ENCODE measurements at places on chromosomes 16 and 17.

GRCh38 chr17:65228287-65228686, 91.1 kb downstream of the RGS9 start:
- DNase-seq: no peak

GRCh38 chr17:29007456-29007855, 1.6 kb upstream of the SEZ6 start:
- DNase-seq: no peak

DNA sequence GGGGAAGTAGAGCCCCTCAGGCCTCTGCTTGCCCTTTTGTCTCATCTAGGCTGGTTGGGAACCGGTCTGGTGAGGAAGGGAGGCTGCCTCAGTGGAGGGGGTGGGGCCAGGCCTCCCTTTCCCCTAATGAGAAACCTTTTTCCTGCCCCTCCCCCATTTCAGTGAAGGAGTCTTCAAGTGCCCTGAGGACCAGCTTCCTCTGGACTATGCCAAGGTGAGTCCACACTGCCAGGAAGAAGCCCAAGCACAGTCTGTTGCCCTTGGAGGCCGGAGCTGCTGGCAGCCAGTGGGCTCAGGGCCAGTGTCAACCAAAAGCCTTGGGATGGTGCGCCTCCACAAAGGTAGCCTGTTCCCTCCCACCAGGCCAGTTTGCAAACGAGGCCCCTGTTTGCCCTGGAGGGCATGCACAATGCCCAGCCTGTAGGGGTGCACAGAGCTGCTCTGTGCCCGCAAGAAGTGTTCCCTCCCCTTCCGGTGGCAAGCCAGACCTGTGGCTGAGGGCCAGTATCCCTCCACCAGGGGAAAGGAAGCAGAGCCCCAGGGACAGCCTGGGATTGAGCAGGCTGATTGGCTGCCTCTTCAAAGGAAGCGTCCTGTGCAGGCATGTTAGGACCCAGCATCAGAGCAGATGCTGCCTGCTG, 3.4 kb downstream of the TRAF4 start:
- DNase-seq: no peak

DNA sequence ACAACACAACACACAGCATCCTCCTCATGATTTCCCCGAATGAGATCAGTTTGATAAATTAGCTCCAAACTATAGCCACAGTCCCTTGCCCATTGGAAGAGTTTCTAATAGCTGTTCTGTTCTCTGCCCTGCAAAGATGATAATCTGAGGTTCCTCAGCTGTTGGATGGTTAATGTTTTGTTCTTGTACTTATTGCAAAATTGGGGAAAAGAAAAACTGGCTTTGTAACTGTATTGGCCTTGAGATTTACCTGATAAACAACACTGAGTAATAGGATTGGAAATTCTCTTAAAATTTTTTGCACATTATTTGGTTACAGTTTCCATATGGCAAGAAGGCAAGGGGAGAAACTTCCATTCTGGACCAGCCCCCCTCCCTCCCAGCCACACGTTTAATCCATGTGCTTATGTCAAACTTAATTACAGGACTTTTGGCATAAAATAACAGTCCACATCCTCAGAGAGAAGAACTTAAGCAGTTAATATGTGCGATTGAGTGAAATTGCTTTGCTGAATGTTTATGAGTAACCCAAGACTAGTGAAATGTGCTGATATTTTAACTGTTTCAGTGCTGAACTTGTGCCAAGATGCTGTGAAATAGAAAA, 119.1 kb upstream of the ZFHX3 start:
- no peak for DNase-seq

- DNase-seq: no peak
Measured at GRCh38 chr16:84893849-84894599, 74.2 kb downstream of the CRISPLD2 start.

DNA sequence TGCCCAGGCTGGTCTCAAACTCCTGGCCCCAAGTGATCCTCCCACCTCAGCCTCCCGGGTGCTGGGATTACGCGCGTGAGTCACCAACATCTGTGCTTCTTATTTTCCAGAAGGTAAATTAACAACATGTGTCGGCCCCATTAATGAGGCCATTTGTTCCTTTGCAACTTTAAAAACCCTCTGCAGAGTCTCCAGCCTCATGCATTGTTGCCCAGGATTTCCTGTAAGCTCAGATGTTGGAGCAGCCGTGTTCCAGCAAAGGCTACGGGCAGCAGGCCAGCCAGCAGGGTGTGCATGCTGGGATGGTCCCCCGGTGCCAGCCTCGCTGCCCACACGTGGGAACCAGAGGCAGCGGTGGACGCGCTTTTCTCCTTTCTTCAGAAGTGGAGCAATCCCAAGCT, 19.1 kb upstream of the HEXD start:
- DNase-seq: no peak

- no peak for DNase-seq
Measured at GRCh38 chr16:65644821-65645220, 523.0 kb upstream of the CDH11 start.

GRCh38 chr17:60269417-60269816, 119.6 kb downstream of the CA4 start:
- no peak for DNase-seq

DNA sequence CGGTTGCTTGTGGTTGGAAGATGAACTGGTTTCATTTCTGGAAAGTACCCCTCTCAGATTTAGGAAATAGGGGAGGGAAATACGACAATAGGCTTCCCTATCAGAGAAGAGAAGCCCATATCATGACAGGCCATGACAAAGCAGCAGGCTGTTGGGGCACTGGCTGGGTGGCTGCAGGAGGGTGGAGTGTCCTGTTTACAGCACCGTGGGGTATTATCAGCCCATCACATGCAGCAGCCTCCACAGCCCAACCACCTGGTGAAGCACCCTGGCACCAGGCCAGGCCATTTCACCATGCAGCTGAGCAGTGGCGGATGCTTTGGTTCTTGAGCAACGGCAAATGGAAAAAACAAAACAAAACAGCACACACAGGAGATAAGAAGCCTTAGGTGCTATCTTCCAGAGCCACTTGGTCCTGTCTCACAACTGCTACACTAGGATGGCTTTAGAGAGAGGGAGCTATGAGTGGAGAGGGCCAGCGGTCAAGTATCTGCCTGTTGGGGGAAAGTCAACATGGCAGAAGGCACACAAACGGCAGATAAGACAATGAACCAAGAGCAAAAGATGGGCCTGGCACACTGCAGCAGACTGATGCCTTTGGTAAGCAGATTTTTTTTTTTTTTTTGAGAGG, 24.2 kb downstream of the FAM117A start:
- DNase-seq: peak; percentile 100

DNA sequence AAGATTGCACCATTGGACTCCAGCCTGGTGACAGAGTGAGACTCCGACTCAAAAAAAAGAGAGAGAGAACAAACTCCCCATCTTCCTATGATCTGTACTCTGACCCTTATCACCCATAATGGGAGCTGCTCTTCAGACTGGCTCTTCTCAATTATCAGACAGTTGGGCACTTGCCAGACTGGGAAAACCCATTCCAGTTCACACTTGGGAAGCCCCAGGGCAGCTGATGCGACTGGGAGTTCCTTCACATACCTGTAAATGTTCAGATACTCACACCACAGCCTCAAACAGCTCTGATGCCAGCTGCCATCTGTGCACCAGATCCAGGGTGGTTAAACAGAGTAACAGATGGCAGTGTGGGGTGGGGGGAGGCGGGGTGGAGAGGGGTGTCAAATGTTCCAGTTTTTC, 23.8 kb upstream of the TMEM101 start:
- no peak for DNase-seq

DNA sequence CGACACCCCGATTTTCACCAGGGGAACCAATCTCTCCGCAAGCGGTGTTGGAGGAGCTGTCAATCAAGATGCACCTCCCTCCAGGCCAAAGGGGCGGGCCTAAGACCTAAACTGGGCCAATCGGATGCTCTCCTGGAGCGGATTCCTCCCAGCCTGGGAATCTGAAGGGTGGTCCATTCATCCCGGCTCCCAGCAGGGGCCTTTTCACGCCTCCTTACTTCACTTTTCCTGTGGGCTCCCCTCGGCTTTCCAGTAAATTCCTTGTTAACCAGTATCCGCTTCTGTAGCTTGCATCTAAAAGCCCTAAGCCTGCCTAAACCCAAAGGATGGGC, 17.1 kb downstream of the C16orf74 start:
- DNase-seq: no peak

GRCh38 chr16:50751528-50751927, 9.6 kb downstream of the CYLD start:
- DNase-seq: peak; percentile 46

GRCh38 chr16:27762441-27762840, 212.5 kb downstream of the KATNIP start:
- DNase-seq: no peak

DNA sequence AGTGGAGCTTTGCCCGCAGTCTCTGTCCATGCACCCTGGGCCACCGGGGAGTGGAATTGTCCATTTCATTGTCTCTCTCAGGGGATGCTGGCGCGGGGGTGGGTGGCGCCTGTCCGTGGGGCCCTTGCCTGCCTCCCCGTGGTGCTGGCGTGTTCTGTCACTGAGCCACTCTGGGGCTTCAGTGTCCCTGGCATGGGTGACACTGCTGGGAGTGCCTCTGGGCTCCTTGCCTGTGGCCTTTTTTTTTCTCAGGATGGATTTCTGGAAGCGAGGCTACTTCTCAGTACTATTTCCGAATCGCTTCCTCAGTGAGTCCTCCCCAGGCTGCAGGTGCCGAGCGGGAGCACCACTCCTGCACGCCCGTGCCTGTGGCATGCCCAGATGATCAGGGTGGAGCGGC, 55.0 kb downstream of the PDPK1 start:
- no peak for DNase-seq

DNA sequence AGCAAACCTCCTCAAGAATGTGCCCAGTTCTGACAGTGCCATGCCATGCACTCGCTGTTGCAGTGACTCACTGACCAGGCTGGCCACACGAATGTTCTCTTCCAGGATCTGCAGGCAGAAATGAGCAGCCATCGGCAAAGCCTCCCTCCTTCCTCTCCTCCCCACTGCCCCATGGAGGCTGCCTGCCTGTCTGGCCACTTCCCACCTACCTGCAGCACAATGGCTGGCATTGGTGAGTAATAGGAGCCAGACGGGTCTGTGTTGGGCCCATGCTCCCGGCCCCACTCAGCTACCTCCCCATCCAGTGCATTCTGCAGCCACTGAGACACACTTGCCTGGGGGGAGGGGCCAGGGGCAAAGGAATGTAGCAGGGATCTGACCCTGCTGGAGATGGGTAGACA, 2.8 kb upstream of the MATCAP1 start:
- DNase-seq: no peak

DNA sequence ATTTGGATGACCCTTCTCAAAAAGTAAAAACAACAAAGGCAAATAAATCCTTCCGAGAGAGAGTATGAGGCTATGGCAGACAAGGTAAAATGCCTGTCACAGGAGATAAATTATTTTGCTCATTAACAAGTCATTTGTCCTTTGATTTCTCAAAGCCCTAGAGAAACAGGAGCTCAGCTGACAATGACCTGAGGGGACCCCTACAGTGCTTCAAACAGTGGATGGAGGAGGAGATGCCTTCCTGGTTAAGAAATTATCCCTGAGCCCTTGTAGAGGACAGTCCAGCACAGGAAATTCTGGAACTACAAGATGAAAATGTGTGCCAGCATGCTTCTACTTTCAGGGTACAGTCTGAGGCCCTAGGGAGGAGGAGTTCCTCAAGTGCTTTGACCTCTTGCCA, 24.0 kb upstream of the RHBDL3 start:
- no peak for DNase-seq

DNA sequence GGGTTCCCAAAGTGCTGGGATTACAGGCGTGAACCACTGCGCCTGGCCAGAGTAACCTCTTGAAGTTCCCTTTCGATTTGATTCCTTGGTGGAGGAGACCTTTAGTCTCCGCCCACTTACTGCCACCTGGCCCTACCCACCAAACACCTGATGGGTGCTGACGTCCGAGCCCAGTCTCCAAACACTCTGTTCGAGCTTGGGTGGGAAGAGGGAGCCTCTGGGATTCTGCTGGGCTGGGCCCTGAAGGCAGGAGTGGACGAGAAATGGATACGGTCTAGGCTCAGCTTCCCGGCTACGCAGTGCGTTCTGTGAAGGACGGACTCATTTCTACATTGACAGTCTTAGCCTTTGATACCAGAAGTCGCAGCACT, 870 bp upstream of the ITGA3 start:
- DNase-seq: no peak

GRCh38 chr17:38510421-38511149, 82.3 kb downstream of the ARHGAP23 start:
- no peak for DNase-seq

GRCh38 chr16:62261760-62262159, 225.5 kb upstream of the CDH8 start:
- DNase-seq: no peak

DNA sequence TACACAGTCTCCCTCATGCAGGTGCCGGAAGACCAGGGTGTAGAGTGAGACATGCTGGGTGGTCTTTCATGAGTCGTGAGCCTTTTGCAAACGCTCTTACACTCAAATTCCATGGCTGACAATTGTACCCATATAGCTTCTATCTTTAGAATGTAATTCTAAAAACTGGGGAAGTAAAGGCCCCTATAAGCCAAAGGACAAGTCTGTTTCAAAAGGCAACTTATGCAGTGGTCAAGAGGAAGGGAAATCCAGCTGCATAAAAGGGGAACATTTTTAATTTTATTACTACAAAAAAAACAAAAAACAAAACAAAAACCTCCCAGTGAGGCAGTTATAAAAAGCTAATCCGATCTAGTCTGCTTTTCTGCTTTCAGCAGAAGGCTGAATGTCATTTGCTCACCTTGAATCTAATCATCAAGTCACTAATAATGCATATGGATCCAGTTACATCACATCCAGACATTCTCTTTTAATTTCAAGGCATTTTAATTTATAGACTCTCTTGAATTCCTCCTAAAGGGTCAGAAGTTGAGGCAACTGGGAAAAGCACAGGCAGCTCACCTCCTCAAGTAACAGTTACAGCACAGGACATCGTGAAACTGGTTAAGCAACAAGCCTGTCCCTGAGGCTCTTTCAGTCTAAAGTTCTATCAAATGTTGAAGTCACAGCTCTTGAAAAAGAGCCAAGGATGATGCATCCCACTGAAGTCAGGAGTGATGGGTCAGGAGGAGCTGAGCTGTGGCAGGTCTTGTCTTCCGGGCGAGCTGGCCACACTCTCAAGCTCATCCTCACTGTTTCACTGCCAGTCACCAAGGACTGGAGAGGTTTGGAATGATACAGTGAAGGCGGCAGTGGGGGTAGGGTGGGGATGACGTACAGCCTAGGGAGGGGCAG, 99.7 kb downstream of the VPS53 start:
- no peak for DNase-seq

DNA sequence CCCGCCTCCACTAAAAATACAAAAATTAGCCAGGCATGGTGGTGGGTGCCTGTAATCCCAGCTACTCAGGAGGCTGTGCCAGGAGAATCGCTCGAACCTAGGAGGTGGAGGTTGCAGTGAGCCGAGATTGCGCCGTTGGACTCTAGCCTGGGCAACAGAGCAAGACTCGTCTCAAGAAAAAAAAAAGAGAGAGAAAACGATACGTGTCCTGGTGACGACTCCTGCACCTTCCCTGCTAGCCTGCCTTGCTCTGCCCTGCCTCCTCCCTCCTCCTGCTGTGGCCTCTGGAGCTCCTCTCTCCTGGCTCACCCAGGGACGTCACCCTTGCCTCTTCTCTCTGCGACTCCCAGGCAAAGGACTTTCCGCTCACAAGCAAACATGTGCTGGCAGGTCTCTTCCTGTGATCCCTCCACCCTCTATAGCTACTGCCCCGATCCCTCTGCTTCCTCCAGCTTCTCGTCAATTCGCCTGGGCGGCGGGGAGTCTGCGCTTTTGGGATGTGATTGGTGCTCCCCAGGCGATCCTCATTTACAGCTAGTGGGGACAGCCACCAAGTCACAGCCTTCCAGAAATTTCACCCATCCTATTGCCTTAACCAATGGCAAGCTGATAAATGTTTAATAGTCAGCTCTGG, 25.5 kb upstream of the CBX4 start:
- DNase-seq: no peak

All from CMK (cell line).